ENCODE measurements at places on chromosomes 16 and 17. TPM values are rescaled to one million over a fixed set of nuclear protein-coding genes. Genes with fewer than 3 reads are reported as not detected.

CCDC200 gene
- not detected for total RNA-seq

GJC1 gene
- total RNA-seq, result 40.1 TPM

UTS2R gene
- not detected for total RNA-seq

CD300LB gene
- total RNA-seq, result not detected

DNASE1 gene
- total RNA-seq, result 26.2 TPM

PAGR1 gene
- 11.6 TPM for total RNA-seq

KCNH6 gene
- not detected for total RNA-seq

NPIPA7 gene
- 0.78 TPM for total RNA-seq

Data from smooth muscle cell of the pulmonary artery (primary cell).